Gastrocnemius medialis (tissue), 4 donors: ENCODE measurements at places on chromosomes 6 and 20. TPM values are rescaled to one million over a fixed set of nuclear protein-coding genes. Genes with fewer than 3 reads are reported as not detected.

The SLC22A23 gene
- total RNA-seq: 25.0 TPM

The PAX1 gene
- not detected for total RNA-seq

GRCh38 chr20:22052025-22052650 is 346.7 kb downstream of the PAX1 start:
- H3K4me1 ChIP-seq: no peaks in the 10 kb centered on the region
- H3K27me3 ChIP-seq: no peaks in the 10 kb centered on the region
- no peak overlapping the region for H3K27ac ChIP-seq
- no peak overlapping the region for H3K4me3 ChIP-seq
- H3K36me3 ChIP-seq: no peaks in the 10 kb centered on the region
- no peak for DNase-seq

DNA sequence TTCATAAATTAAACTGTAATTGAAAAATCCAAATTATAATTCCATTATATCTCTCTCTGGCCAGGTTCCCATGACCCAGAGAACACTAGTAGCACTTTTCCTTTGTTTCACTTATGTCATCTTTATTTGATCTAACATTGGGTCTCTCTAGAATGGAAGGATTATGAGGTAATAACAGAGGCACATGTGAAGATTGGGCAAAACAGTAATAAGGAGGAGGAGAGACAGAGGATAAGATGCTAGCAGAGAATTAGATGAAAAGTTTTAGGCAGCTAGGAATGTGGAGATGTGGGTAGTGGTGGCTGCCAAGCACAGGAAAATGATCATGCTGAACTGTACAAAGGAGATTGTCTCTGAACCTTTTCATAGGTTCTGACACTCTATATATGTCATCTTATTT is 3.3 kb downstream of the TAB2 start:
- DNase-seq: no peak
- peak overlapping the region; percentile 94 for H3K27ac ChIP-seq
- H3K27me3 ChIP-seq: no peaks in the 10 kb centered on the region
- H3K4me1 ChIP-seq: peaks cover 57% of the 10 kb centered on the region
- H3K4me3 ChIP-seq: no peak overlapping the region

DNA sequence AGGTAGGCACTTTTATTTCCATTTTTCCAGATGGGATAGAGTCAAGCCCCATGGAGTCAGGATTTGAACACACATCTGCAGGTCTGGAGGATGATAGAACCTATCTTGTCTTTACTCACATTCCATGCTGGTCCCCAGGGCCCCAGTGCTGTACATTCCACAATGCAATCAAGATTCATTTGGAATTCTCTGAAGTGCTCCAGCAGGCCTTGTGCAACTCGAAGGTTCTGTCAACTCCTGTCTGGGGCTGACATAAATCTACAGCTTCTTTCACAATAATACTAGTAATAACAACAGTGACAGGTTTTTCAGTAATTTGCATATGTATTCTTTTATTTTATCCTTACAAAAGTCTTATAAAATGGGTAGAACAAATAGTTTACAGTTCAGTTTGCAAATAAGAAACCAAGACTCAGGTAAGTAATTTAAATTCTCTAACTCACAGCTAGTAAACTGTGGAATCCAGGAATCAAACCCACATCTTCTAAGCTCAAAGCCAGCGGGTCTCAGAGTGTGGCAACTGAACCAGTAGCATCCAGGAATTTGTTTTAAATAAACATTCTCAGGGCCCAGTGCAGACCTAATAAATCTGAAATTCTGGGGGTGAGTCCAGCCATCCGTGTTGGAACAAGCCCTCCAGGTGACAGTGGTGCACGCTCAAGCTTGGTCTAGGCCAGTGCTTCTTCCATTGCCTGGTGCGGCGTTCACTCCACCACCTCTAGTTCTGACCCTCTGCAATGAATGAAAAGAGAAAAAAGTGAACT is 137.0 kb upstream of the TNFAIP3 start:
- no peak overlapping the region for H3K27ac ChIP-seq
- no peaks in the 10 kb centered on the region for H3K36me3 ChIP-seq
- H3K27me3 ChIP-seq: no peaks in the 10 kb centered on the region
- no peak overlapping the region for H3K4me3 ChIP-seq

The MAP7 gene
- 0.56 TPM for total RNA-seq
